ENCODE measurements at places on chromosomes 3 and 15. TPM values are rescaled to one million over a fixed set of nuclear protein-coding genes. Genes with fewer than 3 reads are reported as not detected.

The PLA2G4F gene
- 2.0 TPM for total RNA-seq

The CXCR6 gene
- total RNA-seq, result 4.5 TPM

The IL12A gene
- total RNA-seq, result not detected

The LYZL4 gene
- total RNA-seq, result not detected

The GJD2 gene
- total RNA-seq, result not detected

The AHSG gene
- not detected for total RNA-seq

The VPS33B gene
- total RNA-seq, result 8.8 TPM

The CCDC13 gene
- total RNA-seq, result 2.3 TPM

The FETUB gene
- total RNA-seq, result not detected

The IGF2BP2 gene
- 27.5 TPM for total RNA-seq

The CCDC54 gene
- total RNA-seq, result not detected

The XYLB gene
- total RNA-seq, result 6.7 TPM

The MYEF2 gene
- 29.4 TPM for total RNA-seq

The LAMB2 gene
- 700 TPM for total RNA-seq

The PCBP4 gene
- total RNA-seq, result 36.2 TPM

The PLCH1 gene
- not detected for total RNA-seq

The CATSPER2 gene
- total RNA-seq, result 1.8 TPM

The BFSP2 gene
- not detected for total RNA-seq

Measured in breast epithelium (tissue), 4 donors.